ENCODE measurements at places on chromosomes 6 and 20.

DNA sequence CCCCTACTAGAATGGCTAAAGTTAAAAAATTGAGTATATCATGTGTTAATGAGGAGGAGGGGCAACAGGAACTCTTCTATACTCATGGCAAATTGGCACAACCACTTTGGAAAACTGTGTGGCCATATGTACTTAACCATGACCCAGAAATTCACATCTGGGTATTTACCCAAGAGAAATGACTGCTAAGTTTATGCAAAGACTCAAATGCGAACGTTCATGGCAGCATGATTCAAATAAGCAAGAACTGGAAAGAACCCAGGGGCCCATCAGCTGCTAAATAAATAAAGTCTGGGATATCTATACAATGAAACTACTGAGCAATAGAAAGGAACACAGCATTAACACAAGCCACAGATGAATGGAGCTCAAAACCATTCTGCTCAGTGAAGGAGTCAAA, 107.6 kb downstream of the MYLK4 start:
- no peak for DNase-seq

DNA sequence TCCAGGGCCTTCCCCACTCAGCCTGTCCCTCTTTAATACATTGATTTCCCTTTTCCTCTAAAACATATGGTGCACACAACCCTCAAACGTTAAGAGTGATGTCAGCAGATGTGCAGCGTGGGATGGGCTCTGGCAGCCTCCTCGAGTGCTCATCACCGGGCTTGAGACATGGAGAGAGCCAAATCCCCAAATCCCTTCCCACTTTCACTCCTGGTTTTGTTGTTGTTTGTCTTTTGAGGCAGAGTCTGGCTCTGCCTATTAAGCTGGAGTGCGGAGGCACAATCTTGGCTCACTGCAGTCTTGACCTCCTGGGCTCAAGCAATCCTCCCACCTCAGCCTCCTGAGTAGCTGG, 5.8 kb upstream of the PLTP start:
- no peak for DNase-seq

DNA sequence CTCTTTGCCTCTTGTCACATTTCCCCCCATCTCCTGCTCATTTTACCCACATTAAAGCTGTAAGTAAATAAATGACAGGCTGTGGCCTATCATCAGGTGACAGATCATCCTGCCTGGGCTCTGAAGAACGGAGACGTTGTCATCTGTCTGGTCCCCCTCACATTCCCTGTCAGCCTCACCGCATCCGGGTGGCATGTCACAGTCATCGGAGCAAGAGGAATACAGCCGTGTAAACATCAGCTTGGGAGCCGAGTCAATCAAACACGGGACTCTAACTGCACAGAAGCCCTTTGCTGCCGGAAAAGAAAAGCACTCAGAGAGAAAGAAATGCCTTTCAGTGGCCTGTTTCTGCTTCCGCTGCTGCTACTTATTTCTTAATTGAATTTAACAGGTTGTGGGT, 371.9 kb upstream of the ID4 start:
- no peak for DNase-seq

- DNase-seq: no peak
These were observed 136.1 kb downstream of the KCNQ5 start for GRCh38 chr6:72757926-72758325.

- DNase-seq: no peak
These were observed 79.5 kb downstream of the ATP9A start for GRCh38 chr20:51688600-51689244.

DNA sequence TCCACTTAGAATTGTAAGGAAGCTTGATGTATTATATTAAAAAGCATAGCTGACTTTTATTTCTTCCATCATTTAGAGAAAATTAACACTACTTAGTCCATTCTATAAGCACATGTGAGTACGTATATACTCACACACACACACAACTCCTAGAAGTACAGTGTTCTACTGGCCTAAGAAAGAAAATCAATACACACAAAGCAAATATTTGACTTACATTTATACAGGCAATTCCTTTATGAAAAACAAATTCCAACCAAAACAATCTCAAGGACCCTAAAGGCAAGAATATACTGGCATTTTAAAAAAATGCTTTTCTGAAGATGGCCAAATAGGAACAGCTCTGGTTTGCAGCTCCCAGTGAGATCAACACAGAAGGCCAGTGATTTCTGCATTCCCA, 71.9 kb downstream of the NRSN1 start:
- DNase-seq: no peak

DNA sequence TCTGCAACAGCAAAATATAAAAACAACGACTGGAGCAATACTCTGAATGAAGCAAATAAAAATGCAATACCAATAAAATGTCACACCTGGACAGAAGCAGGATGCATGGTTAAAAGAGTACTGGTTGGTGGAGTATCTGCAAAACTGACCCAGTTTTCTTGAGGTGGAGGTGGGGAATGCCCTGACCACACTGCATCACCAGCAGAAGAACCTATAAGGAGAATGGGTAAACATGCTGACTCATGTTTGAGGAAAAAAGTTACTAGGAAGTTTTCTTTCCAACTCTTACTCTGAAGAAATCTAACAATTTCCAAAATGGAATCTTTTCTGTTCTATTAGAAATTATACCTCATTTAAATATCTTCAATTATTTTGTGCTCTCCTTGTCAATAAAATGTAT, 43.6 kb downstream of the REPS1 start:
- peak; percentile 32 for DNase-seq

- no peak for DNase-seq
These were observed 3.9 kb upstream of the KCNS1 start for GRCh38 chr20:45104786-45105185.

- DNase-seq: peak; percentile 78
These were observed 888 bp downstream of the SLC17A5 start for GRCh38 chr6:73652637-73653570.

- peak; percentile 33 for DNase-seq
These were observed 185 bp upstream of the TNFRSF6B start for GRCh38 chr20:63696306-63696627.

- peak; percentile 52 for DNase-seq
These were observed 17.4 kb upstream of the TBC1D22B start for GRCh38 chr6:37239950-37240713.

DNA sequence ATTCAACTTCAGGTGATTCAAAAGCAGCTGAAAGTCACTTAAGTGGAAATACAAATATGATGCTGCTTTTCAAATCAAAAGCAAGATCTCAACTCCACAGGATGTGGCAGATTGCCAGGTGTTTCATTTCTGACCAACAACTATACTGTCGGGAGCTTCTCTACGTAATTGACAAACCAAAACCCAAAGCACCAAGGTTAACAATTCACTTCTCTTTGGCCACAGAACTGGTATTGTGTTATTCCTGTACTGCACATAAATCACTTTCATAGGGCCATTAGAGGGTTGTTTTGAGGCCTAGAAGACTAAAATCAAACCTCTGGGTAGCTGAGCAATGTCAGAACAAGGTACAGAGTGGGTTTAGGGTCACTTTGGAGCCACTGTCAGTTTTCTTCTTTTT, 169.7 kb downstream of the HAO1 start:
- no peak for DNase-seq

DNA sequence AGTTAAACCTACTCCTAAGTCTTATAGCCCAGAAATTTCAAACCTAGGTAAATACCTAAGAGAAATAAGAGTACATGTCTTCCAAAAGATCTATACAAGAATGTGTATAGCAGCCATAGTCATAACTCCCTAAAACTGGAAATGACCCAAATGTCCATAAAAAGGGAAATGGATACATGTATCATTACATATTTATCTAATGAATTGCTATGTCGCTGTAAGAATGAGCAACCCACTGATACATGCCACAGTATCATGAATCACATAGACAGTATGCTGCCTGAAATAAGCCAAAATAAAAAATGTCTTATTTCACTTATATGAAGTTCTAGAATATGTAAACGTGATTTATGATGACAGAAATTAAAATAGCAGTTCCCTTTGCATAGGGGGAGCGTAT, 679.5 kb downstream of the MAFB start:
- no peak for DNase-seq

DNA sequence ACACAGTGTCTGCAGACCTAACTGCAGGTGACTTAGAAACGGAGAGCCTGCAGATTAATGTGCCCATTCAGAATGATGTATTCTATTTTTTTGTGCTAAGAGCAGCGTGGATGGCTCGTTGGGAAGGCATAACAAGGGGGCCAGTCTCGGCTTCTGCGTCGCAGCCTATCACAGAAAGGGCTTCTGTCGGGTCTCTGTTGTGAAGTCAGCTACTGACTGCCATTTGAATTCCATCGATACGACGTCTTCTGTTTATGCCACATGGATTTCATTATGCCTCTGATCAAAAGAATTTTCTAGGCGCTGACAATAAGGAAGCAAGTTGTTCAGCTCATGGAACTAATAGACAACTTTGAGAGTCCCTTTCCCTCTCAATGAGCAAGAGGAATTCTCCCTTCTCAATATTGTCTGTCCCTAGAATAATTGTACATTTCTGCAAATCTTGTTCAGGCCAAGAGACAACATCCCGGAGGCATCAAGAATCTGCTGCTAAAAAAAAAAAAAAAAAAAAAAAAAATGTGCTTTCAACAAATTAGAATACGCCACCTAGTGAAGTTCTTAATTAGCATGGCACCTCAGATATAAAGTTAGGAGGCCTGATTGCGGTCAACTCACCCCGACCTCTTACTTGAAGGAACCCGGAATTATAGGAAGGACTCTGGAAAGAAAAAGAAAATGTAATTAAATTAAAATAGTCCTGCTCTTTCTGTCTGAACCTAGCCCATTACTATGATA, 223.9 kb downstream of the TSHZ2 start:
- no peak for DNase-seq

- DNase-seq: no peak
These were observed 5.7 kb upstream of the CD93 start for GRCh38 chr20:23091721-23092383.

- DNase-seq: no peak
These were observed 810.2 kb downstream of the MAFB start for GRCh38 chr20:39878809-39879208.

- no peak for DNase-seq
These were observed 565.9 kb upstream of the RNF217 start for GRCh38 chr6:124396361-124396760.

DNA sequence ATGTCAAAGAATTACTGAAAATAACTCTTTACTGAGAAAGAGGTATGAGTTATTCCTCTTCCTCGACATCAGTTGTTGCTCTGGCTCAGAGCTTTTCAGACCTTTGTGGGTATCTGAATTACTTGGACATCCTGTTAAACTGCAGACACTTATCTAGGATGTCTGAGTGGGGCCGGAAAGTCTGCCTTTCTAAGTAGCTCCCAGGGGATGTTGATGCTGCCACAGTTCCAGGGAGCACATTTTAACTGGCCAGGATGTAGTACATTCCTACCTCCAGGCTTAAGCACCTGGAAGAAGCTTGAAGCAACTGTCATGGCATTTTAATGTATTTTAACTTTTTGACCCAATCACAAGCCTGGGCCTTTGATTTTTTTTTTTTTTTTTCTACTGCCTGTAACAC, 265.8 kb upstream of the PLCB4 start:
- no peak for DNase-seq

GRCh38 chr6:167761794-167762258, 64.9 kb upstream of the AFDN start:
- DNase-seq: no peak

DNA sequence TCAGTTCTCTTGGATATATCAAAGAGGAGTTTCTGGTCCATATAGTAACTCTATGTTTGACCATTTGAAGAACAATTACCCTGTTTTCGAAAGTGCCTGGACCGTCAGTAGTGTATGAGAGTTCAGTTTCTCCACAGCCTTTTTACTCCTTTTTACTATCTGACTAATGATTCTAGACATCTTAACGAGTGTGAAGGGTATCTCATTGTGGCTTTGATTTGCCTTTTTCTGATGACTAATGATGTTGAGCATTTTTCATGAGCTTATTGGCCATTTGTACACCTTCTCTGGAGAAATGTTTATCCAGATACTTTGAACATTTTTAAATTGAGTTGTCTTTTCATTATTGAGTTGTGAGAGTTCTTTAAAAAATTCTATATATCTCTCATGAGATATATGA, 114.9 kb upstream of the ATXN1 start:
- DNase-seq: no peak

DNA sequence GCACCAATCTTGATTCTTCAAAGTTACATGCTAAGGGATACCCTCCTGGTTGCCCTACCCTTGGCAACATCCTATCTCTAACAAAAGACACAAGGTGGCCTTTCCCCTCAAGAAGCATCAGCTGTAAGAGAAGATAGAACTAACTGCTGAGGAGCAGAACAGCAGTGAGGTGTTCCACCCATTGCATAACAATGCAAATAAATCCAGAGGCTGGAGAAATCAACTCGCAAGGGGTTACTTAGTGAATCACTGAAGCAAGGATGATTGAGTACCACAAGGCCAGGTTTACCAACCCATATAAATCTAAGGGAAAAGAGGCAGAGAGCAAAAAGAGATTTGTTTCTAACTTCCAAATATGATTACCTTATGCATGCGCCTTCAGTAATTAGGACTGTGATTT, 36.7 kb downstream of the F13A1 start:
- DNase-seq: no peak

DNA sequence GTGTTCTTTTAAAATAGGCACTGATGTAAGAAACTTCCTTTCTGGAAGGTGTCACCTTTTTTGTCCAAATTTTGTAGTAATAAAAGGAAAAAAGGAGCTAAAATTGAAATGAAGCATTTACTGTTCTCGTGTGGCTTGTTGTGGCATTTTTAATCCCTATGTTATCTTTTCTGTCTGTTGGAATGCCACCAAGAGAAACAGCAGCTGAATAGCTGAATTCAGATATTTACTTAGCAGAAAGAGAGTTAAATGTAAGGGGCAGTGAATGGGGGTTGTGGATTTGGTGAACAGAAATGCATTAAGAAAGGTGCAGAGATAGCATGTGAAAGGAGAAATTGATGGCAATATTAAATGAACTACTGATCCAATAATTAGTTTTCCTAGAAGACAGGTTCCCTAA, 573.6 kb upstream of the EPHA7 start:
- no peak for DNase-seq

DNA sequence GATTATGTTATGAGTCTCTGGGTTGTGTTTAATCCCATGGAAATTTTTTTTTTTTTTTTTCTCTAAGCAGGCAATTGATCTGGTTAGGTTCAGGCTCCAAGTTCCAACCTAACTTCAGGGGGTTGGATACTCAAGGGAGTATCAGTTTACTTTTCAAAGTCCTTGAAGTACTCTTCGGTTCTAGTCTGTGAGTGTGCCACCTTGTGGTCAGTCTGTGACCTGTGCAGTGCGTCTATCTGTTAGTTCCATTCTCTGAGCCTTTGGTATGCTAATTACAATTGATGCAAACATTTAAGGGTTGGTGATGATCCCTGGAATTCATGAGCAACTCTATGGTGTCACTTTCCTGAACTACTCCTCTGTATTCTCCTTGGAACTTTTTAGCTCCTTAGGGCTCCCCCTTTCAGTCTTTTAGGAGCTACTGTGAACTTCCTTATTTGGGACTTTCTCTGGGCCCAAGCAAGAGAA, 342.0 kb downstream of the SOX4 start:
- no peak for DNase-seq

Measured in CD4-positive, alpha-beta T cell treated with Interleukin-21 for 1 hour (primary cell).